ENCODE measurements at places on chromosomes 16 and 17.

GRCh38 chr17:10612957-10613744 is 44.0 kb downstream of the MYH3 start:
- DNase-seq, result no peak

GRCh38 chr17:68249354-68249765 is 1.5 kb downstream of the AMZ2 start:
- no peak for DNase-seq

- DNase-seq, result no peak
Measured at GRCh38 chr16:81610144-81610842, 165.7 kb downstream of the CMIP start.

- DNase-seq, result no peak
Measured at GRCh38 chr16:49454426-49455180, 81.0 kb downstream of the C16orf78 start.

- no peak for DNase-seq
Measured at GRCh38 chr17:8940866-8941471, 24.5 kb downstream of the PIK3R5 start.

GRCh38 chr17:48351911-48352332 is 78.1 kb downstream of the SKAP1 start:
- no peak for DNase-seq

DNA sequence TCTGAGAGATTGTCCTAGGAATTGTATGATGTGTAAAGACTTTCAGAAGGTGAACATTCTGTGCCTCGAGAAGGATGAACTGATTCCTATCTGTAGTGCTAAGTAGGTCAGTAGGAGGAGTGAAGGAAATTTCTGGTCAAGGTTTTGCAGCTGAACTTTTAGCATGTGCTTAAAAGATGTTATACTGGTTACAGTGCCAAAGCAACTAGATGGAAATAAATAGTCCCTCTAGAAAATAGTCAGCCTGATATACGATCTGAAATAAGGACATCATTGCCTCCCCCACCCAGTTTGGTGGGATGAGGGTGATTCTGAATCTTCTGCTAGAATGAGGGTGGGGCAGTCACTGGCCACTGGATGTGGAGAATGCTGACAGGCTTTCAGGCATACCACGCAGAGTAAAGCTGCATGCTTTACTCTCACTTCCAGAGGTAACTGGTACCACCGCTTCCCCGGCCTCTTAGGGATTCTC is 57.2 kb upstream of the VPS4A start:
- DNase-seq, result no peak

GRCh38 chr17:19762515-19762961 is 14.4 kb upstream of the ALDH3A1 start:
- DNase-seq, result peak; percentile 25

- DNase-seq, result no peak
Measured at GRCh38 chr17:31527606-31528005, 136.1 kb downstream of the RAB11FIP4 start.

DNA sequence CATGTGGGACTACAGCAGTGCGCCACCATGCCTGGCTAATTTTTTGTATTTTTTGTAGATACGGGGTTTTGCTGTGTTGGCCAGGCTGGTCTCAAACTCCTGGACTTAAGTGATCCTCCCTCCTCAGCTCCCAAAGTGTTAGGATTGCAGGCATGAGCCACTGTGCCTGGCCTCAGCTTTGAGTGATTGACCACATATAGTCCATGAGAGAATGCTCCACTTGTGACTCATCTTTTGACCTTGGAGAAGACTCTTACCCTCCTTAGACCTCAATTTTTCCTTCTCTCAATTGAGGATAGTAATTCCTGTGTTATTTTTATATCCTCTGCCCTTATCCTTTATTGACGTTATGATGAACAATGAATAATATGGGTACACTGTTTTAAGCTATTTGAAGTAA is 30.9 kb upstream of the DUSP14 start:
- no peak for DNase-seq

DNA sequence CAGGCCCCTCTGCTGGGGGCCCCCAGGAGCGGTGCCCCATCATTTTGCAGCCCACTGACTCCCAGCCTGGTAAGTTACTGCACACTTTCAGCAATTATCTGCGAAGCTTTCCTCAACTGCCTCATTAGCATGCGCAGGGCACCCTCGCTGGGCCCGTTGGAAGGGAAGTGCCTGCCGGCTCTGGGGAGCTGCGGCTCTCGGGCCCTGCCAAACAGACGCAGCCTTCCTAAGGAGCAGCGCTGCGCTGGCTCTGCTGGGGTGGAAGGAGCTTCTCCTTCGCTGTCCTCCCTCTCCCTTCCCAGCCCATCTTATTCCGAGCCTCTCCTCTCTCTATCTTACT is 71.0 kb downstream of the RBBP6 start:
- DNase-seq, result no peak

GRCh38 chr16:67441271-67441753 is 10.4 kb downstream of the HSD11B2 start:
- no peak for DNase-seq

DNA sequence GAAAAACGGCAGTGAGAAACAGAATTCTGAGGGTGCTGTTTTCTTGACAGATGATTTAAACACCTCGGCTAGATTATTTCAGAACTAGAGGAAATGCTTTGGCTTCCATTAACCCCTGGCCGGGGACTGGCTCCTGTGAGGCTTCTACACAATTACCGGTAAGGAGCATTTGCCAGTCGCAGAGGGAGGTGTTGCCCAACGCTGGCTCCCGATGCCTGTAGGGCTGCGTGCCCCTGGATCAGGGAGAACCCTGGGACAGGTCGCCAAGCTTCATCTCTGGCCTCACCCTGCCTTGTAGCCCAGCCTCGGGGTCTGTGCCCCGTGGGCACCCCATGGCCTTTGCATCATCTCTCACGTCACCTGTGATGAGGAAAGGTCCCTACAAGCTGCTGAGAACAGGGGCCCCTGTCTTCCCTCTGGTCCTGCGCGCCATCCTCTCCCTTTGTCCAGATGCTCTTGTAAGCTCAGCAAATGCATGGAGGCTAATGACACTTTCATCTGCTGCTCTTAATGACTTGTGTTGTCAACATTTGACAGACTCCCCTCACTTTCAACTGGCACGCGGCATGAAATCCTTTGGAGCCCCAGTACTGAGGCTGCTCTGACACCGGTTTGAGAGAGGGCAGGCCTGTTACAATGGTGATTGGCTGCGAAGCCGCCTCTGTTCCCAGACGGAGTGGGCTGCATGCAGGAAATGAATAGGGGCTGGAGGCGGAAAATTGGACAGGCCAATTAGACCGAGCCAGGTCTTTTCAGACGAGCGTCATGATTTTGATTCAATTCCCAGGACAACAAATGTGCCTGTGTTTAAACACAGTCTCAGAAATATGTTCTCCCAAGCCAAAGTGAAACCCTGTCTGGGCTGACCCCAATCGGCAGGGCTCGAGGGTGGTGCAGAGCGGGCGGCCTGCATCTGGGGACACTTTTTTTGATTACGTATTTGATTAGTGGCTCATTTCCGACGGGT is 85.5 kb upstream of the DOC2B start:
- DNase-seq, result no peak

DNA sequence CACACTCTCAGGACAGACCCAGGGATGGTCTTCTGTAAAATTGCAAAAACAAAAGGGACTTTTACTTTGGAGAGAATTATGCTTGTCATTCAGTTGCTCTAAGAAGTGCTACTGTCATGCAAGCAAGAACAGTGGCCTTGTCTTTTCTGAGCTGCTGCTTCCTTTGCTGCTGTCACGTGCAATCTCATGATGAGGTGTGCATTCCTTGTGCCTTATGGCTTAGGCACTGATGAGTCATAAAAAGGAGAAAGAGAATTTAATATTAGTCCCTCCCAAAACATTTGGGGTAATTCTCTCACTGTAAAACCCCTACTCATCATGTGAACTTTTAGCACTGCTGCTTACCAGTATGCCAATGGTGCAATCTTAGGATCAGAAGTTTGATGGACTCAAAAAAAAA is 2051.3 kb downstream of the TP53TG3F start:
- no peak for DNase-seq

DNA sequence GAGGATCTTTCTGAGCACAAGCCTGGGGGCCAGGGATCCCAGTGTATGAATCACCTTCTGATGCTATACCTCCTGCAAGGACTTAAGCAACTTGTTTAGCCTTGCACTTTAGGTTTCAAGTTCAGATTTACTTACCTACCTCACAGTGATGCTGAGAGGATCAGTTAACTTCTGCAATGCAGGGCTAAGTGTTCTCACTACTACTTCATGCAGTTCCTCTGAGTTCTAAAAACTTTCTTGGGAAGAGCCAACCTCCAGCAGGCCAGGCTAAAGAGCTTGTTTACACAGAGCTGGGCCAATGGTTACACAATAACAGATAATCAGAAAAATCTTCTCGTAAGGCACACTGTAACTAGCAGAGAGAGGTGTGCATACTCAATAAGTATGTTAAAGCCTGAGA is 13.0 kb downstream of the VEZF1 start:
- DNase-seq, result no peak

DNA sequence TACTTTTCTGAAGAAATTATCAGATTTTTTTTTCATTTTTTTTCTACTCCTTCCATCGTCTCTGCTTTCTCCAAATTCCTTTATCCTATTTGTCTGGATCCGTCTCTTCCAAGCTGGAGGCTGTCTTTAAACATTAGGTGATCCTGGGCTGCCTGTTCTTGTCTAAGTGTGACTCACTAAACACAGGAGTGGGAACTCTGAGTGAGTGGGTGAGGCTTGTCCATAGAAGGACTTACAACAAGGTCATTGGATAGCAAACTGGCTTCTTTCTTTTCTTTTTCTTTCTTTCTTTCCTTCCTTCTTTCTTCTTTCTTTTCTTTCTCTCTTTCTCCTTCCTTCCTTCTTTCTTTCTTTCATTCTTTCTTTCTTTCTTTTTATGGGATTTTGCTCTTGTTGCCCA is 18.2 kb downstream of the ALOX15 start:
- DNase-seq, result no peak

DNA sequence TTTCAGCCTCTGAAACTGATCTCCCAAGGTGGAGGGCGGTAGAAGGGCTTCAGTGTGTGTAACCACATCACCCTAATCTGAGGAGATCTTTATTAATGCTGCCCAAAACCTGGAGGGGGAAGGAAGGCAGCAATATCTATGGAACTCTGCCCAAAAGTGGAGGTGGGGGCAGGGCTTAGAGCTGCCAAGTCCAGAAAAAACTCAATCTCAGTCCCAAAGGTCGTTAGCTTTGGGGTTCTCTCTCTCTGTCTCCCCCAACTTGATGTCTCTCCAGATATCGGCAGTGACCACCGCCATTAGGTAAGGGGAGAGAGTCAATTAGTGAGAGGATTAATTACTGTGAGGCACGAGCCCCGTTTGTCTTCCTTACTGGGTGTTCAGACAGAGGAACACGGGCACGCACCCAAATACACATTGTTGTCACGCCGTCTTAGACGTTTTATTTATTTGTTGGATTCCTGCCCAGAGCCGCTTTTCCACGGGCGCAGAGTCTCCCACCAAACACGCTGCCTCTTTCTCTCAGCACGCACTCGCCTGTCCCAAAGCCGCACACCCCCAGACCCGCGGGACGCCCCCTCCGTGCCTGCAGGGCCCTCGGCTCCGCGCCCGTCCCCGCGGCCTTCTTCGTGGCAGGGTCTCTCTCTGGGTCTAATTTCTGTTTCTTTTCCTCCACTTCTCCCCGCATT is 5.4 kb upstream of the LHX1 start:
- DNase-seq, result no peak

DNA sequence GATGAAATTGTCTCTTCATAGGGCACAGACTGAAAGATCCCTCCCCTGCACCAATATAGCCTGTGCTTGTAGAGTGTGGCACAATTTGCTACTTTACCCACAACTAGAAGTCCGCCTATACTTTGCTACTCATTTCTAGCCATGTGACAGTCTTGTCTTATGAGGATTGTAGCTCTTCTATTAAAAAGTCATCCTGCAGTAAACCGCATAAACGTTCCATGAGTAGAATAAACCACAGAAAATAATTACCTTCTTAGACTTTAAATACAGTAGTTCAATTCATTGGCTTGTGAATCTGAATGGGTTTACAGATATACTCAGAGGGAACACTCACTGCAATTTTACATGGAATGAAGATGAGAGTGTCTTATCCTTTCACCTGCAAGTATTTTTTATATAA is 4.4 kb downstream of the KRT27 start:
- DNase-seq, result no peak

- no peak for DNase-seq
Measured at GRCh38 chr17:75776386-75777295, 8.0 kb upstream of the UNK start.

DNA sequence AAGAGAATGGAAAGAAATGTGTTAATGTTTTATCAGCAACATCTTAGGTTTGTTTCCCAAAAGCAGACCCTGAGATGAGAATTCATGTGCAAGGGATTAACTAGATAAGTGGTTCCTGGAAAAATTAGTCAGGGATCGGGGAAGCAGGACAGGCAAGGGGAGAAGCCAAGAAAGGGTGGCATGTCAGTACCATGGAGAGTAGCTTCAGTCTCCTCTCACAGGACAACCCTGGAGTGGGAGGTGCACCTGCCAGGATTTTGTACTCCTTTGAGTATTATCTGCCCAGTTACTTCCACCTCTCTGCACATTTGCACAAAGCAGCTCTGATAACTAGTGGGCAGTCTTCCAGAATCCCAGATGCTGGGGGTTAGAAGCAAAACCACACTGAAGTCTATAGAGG is 117.0 kb downstream of the RGS9 start:
- no peak for DNase-seq

DNA sequence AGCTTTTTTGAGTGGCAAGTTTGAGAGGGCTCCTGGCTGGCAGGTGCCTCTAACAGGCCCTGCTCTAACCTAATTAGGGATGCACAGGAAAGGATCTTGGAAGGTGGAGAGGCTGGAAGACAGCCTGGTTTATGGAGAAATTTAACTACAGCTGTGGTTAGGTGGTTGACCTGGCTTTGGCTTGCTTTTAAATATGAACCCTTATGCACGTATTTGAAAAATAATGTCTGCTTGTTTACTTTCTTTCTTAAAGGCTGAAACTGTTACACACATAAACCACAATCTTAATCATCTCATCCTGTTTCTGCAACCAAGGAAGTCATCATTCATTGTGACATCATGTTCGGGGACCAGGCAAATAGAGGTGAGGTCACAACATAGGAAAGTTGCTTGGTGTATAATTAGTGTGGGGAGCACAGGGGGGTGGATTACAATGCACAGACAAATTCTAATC is 23.1 kb upstream of the DHRS13 start:
- no peak for DNase-seq

DNA sequence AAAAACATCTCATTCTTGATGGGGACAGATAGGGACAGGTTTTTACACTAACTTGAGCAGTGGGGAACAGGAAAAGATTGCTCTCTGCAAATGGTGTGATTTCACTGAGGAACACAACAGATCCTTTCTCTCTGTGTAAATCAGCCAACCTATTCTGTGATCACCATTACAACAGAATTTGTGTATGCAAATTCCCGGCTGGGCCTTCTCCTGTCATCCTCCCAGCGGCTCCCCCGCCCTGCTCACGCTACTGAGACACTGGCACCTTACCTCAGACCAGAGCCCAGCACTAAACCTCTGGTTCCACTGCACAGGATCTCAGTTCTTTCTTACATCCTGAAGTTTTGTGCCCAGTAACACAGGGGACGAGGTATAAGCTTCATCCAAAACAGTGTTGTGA is 97.0 kb upstream of the FA2H start:
- no peak for DNase-seq
